ENCODE measurements at places on chromosomes 2 and 18.

GRCh38 chr2:16332681-16333557 lies 332.7 kb downstream of the CYRIA start:
- no peaks in the 10 kb centered on the region for H3K4me1 ChIP-seq
- H3K27ac ChIP-seq = no peak overlapping the region
- H3K36me3 ChIP-seq = no peaks in the 10 kb centered on the region
- no peaks in the 10 kb centered on the region for H3K27me3 ChIP-seq

DNA sequence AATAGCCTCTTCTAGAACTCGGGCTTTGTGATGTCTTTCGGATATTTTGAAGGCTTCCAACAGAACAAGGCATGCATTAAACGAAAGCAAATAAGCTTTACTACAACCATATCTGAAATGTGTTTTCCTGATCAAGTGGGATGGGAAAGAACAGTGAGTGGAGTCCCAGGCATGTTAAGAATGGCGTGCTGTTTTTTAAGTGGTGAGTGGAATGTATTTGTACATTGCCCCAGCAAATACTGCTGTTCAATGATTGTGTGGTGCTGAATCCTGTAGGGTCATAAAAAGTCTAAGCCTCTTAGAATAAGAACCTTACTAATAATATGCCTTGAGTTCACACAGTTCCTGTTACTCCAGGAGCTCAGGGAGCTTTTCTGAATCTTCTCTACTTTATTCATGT lies 52.5 kb downstream of the POMC start:
- H3K27me3 ChIP-seq = no peaks in the 10 kb centered on the region
- no peak overlapping the region for H3K4me3 ChIP-seq
- no peaks in the 10 kb centered on the region for H3K36me3 ChIP-seq
- H3K27ac ChIP-seq = no peak overlapping the region
- no peak for DNase-seq
- no peaks in the 10 kb centered on the region for H3K4me1 ChIP-seq

- peaks cover 3% of the 10 kb centered on the region for H3K4me1 ChIP-seq
- no peaks in the 10 kb centered on the region for H3K27me3 ChIP-seq
- no peak for DNase-seq
- H3K27ac ChIP-seq = no peak overlapping the region
- no peaks in the 10 kb centered on the region for H3K36me3 ChIP-seq
- no peak overlapping the region for H3K4me3 ChIP-seq
These were observed 20.8 kb upstream of the TMX3 start for GRCh38 chr18:68735483-68736343.

GRCh38 chr18:52391810-52392559 lies 52.0 kb downstream of the DCC start:
- H3K27me3 ChIP-seq = no peaks in the 10 kb centered on the region
- H3K27ac ChIP-seq = no peak overlapping the region
- no peak for DNase-seq
- H3K4me1 ChIP-seq = no peaks in the 10 kb centered on the region

DNA sequence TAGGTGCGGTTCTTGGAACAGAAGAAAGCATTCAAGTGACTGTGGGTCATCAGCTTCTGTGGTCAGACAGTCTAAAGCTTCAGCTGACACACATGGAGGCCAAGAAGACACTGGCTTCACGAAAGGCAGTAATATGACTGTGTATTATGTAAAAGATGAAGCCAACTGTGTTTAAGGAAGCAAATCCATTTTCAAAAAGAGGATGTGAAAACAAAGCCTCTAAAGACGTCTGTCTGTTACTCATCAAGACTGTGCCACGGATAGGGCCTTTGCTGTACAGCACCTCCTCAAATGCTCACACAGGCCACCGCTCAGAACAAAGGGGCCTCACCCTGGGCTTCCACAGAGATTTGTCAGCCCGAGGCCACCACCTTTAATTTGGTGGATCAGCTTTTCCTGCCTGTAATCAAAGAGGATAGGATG lies 21.1 kb upstream of the TMEM163 start:
- no peak overlapping the region for H3K4me3 ChIP-seq
- no peak overlapping the region for H3K27ac ChIP-seq
- H3K36me3 ChIP-seq = no peaks in the 10 kb centered on the region

- no peak for DNase-seq
- H3K4me1 ChIP-seq = no peaks in the 10 kb centered on the region
- H3K27ac ChIP-seq = no peak overlapping the region
- H3K4me3 ChIP-seq = no peak overlapping the region
- H3K36me3 ChIP-seq = peaks cover 72% of the 10 kb centered on the region
These were observed 21.8 kb downstream of the FZD5 start for GRCh38 chr2:207747653-207748560.

DNA sequence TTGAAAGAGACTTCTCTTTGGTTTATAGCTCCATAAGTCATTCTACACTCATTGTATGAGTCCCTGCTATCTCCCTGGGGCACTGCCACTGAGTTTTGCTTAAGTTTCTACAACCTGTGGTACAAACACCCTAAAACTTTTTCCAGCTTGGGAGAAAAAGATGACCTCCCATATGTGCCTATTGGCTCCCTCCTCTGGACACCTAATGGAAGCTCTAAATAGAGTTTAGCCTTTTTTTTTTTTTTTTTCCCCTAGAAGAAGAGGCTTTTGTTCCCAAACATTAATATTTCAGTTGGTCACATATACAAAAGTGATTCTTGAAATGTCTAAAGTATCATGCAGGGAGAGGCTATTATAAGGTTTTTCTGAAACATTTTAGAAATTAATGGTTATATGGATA lies 547.2 kb upstream of the TMEFF2 start:
- no peak overlapping the region for H3K4me3 ChIP-seq
- no peak for DNase-seq
- no peaks in the 10 kb centered on the region for H3K4me1 ChIP-seq
- H3K36me3 ChIP-seq = no peaks in the 10 kb centered on the region
- H3K27me3 ChIP-seq = no peaks in the 10 kb centered on the region

DNA sequence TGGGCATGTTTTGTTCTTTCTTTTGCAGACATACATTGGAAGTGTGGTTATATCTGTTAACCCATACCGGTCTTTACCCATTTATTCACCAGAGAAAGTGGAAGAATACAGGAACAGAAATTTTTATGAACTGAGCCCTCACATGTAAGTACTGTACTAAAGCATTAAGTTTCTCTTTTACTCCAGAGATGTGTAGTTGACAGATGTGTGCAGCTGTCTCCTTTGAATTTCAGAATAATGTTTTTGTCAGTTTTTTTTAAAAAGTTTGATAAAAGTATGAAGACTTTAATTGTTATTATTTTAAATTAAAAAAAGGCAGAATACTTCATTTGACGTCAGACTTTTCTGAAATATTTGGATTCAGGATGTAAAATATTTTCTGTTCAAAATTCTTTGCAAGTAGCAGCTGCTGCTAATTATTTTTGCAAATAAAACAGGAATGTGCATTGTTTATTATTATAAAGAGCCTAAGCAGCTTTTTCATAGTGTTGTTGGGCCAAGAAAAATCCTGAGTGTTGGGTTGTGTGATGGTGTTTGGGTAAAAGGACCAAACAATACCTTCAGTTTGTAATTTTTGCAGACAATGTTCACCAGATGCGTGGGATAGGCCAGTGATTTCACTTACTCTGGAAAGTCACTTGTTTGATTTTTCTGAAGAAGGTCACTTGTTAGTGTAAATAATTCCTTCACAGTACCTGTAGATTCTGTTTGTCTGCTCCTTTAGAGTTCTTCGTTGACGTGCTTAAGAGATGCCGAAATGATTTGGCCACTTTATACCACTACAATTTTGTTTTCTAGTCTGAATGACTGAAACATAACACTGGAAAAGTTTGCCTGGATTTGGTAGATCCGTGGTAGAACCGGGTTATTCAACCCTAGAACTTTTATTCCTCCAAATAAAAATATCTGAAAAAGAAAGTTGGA lies 51.1 kb downstream of the MYO1B start:
- H3K4me1 ChIP-seq = peaks cover 14% of the 10 kb centered on the region
- no peaks in the 10 kb centered on the region for H3K36me3 ChIP-seq
- H3K27ac ChIP-seq = no peak overlapping the region
- no peaks in the 10 kb centered on the region for H3K27me3 ChIP-seq
- no peak overlapping the region for H3K4me3 ChIP-seq

- no peaks in the 10 kb centered on the region for H3K27me3 ChIP-seq
- peaks cover 1% of the 10 kb centered on the region for H3K4me1 ChIP-seq
- no peaks in the 10 kb centered on the region for H3K36me3 ChIP-seq
- peak overlapping the region; percentile 53 for H3K4me3 ChIP-seq
- no peak overlapping the region for H3K27ac ChIP-seq
- no peak for DNase-seq
These were observed 3.6 kb upstream of the CAPG start for GRCh38 chr2:85413592-85414420.

Data from heart left ventricle (tissue), 16 donors.